ENCODE measurements at places on chromosomes 12 and 14.

DNA sequence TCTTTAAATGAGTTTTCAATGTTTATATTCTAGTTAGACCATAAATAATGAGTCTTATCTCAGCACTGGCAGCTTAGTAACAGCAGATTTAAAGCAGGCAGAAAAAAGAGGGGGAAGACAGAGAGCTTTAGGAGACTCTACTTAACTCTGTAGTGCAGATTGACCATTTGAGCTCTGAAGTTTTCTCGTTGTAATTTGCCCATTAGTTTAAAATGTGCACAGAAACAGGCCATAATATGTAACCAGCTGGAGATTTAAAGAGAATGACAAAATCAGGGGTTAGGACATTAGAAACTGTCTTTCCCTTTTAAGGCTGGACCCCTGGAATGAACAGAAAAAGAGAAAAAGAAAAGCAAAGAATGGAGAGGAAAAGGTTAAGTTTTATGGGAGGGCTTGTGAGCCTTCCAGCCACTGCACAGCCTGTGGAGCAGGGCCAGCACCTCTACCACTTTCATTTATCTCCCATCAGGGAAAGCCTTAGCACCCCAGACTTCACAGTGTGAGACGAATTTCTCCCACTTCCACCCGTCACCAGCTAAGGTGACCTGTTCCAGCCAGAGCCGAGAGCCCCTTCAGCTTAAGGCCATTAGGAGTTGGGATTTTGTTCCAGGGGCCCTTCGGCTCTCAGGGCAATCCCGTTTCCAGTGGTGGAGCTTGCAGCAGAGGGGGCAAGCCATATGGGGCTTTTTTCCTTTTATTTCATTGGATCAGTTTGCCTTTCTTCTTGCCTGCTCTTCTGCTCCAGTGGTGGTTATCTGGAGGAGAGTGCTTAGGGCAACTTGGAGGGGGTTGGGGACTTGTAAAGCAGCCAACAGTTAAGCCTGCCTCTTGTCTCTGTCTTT is 8.0 kb downstream of the IL22 start:
- peak; percentile 27 for ATAC-seq

DNA sequence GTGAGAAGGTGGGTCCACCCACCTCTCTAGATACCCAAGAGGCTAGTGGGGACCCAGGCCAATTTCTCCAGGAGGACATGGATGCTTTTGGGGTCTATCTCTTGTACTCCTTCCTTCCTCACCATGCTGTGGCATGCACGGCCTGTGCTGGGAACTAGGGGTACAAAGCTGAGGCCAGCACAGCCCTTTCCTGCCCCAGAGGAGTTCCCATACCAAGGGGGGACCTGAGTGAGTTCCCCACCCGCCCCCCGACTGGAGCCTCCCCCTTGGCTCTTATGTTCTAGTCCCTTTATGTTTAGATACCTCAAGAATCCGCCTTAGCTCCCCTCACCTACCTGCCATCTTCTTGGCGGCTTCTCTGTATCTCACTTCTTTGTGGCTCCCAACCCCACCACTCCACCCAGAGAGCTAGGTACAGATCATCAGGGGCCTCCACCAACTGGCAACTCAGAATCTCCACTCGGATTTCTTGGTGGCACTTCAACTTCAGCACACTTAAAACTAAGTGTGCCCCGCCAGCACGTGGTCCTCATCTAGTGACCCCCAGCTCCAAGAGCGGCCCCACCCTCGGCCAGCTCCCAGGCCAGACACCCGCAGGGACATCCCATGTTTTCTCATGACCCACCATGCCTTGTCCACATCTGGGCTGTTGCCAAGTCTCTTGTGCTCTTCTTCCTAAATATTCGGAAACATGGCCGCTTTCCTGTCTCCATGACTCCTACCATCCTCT is 115.2 kb upstream of the RTL1 start:
- ATAC-seq: no peak

DNA sequence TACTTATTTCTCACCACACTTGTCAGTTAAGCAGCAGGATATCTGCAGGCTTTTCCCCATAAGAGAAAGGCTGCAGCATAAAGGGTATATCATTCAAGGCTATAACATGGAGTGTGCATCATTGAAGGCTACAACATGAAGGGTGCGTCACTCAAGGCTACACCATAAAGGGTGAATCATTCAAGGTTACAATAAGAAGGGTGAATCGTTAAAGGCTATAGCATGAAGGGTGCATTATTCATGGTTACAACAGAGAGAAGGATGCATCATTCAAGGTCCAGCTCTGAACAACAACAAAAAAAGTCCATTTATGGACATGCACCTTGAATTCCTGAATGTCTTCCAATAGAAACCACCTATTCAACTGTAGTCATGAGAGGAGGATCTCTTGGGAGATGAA is 32.8 kb upstream of the LUM start:
- no peak for ATAC-seq

DNA sequence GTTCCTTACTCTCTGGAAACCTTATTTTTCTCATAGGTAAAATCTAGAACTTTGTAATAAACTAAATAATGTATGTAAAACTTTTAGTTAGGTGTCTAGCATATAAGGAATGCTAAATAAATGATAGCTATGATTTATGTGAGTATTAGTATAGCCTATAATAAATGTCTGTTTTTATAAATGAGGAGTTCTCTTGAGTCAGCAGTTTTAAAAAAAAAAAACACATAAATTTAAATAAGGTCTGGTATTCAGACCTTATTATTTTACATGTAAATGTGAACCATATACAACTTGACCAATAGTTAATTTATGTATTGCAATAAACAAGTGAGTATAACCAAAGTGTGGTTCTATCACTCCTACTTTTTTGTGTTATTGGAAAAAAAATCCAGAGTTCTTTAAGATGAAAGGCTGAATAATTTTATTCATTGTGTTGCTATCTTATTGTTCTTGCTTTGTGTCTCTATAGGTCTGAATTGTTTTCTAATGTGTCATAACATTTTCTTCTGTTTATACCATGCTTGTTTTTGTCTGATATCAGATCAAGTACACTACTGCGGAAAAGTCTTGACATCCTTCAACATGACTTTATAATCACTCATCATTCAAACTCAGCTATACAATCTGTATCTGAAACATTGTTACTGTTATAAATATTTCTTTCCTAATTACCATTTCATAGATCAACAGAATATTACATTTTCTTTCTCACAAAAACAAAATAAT is 115.7 kb downstream of the RASSF9 start:
- no peak for ATAC-seq

- no peak for ATAC-seq
Measured at GRCh38 chr12:12721176-12721751, 4.1 kb downstream of the CDKN1B start.

DNA sequence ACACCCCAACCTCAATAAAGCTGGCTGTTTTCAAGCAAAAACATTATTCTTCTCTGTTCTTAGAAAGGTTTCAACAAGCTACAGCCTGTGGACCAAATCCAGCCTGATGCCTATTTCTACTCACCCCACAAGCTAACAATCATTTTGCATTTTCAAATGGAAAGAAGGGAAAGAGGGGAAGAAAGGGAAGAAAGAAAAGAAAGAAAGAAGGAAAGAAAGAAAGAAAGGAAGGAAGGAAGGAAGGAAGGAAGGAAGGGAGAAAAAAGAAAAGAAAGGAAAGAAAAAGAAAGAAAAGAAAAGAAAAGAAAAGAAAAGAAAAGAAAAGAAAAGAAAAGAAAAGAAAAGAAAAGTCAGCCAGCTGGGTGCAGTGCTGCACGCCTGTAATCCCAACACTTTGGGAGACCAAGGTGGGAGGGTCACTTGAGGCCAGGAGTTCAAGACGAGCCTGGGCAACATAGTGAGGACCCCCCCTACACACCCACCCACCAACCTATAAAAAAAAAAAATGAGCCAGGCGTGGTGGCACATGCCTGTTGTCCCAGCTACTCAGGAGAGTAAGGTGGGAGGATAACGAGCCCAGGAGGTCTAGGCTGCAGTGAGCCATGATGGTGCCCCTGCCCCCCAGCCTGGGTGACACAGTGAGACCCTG is 26.3 kb downstream of the SCARB1 start:
- no peak for ATAC-seq

GRCh38 chr14:89987161-89987475 is 31.4 kb downstream of the TDP1 start:
- ATAC-seq: no peak

DNA sequence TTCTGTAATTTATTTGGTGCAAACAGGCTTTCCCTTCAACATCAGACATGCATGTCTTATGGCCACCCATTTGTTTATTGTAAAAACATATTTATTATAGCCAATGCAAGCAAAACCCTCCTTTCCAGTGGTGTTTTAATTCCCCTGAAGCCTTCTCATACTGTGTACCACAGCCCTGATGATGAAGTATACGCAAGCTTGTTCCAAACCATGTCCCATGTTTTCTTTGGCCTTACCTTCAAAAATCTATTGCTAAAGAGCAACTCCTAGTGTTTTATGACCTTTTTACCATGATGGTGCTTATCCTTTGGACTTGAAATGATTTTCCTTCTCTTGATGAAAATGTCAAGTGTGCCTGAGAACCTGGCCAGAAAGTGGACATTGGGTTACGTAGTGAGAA is 85.9 kb upstream of the CCDC91 start:
- ATAC-seq: no peak

DNA sequence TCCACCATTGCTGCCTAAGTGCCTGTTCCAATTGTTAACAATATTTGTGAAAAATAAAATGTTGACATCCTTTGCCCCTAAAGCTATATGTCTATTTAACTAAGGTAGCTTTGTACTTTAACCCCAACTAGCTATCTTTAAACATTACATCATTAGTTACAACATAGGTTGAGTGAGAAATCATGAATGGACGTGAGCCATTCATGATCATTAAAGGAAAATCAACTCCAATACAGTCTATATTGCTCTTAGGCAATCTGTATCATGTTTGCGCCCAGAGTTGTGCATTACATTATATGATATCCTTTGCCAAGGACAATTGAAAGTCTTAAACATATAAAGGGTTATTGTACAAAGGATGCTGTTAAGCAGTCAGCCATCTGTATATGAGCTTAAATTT is 269.6 kb downstream of the ALX1 start:
- no peak for ATAC-seq

DNA sequence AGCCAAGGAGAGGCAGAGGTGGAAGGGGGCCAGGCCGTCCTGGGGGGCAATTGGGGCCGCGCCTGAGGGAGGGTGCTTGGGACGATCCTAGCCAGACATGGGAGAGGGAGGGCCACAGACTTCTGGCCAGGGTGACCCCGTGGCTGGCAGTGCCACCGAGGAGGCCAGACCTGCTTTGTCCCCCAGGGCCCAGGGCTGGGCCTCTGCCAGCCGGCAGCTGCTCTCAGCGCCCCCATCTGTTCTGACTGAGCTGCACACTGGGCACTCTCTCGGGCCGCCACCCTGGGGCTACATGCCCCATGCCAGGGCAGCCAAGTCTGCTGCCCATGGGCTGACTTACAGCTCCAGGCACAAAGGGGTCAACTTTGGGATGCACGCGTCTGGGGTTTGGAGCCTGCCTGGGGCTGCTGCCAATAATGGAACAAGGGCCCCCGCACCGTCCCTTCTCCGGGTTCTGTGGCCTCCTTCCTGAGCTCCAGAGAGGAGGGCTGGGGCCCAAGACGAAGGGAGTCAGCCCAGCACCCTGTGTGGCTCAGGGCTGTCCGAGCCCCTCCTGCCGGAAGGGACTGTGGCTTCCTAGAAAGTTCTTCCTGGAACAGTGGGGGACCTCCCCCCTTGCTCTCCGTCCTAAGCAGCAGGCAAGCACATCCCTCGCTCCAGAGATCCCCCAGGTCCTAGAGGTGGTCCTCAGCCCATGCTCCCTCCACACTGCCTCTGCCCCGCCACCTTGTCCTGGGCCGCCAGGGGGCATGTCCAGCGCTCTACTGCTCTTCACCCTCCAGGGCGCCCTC is 1.1 kb downstream of the ADSS1 start:
- ATAC-seq: peak; percentile 26

- ATAC-seq: no peak
Measured at GRCh38 chr14:23146351-23146910, 27.4 kb upstream of the CEBPE start.

GRCh38 chr12:49948866-49949845 is 1.4 kb upstream of the AQP2 start:
- ATAC-seq: no peak

- no peak for ATAC-seq
Measured at GRCh38 chr14:31319701-31320100, 100.6 kb downstream of the HEATR5A start.

- peak; percentile 3 for ATAC-seq
Measured at GRCh38 chr12:49827401-49828099, 663 bp downstream of the NCKAP5L start.

DNA sequence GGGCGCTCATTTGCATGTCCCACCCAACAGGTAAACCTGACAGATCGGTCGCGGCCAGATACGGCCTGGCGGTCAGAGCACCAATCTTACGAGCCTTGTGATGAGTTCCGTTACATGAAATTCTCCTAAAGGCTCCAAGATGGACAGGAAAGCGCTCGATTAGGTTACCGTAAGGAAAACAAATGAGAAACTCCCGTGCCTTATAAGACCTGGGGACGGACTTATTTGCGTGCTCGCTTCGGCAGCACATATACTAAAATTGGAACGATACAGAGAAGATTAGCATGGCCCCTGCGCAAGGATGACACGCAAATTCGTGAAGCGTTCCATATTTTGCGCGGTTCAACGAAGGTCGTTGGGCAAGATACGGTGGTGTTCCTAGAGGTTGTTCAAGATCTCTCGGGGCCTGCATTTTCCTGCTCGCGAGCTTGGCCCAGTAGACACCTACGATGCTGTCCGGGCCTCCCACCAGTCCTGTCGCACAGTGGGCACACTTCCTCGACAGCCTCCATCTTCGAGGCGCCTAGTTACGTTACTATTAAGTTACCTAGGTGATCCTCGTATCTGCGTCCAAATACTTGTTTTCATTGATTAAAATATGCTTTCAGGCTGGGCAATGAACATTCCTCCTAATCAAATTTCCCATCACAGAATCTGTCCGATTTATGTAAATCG is at the start of gene RNU6-7:
TSS of gene RNU6-7 (plus strand) at position 230 of the 675 bp plus-strand sequence.
- ATAC-seq: peak; percentile 1

DNA sequence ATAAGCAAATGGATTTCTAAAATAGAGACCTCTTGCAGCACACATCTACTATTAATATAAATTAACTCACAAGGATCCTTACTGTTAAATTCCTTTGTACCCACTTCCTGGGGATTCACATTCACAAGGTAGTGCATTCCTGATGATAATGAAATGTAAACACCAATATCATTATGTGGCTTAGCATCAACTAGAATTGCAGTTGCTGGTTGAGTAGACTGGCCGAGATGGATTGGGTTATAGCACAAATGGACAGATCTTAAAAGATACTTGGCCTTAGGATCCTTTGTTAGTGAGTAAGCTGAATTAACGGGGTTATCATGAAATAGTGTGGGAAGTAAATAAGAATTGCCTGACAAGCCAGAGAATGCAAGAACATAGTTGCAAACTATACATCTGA is 369.1 kb downstream of the AEBP2 start:
- ATAC-seq: no peak

- no peak for ATAC-seq
Measured at GRCh38 chr14:24417832-24418491, 11.5 kb downstream of the CBLN3 start.
